IMR-90 (cell line): ENCODE measurements at places on chromosomes 5 and 9. TPM values are rescaled to one million over a fixed set of nuclear protein-coding genes. Genes with fewer than 3 reads are reported as not detected.
A peak's percentile ranks its signal among the peaks of the same experiment; 100 is the strongest.

- DNase-seq: no peak
Measured at GRCh38 chr9:137575364-137575715, 3.4 kb downstream of the DPH7 start.

GRCh38 chr5:17831279-17831678 lies 197.0 kb downstream of the TAF11L14 start:
- DNase-seq: no peak

DNA sequence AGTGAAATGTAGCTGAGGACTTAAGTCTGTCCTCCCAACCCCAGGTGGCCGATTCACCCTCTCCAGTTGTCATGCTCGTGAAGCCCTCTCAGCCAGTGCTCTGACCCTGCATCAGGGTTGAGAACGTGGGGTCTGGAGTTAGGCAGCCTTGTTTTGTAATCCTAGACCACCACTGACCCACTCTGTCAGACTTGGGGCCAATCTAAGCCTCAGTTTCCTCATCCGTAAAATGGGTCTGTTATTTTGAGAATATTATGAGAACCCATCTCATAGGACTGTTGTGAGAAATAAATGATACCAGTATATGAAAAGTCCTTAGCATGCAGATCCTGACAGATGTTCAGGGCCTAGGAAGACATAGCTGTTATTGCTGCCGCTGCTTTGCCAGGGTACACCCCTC lies 37.1 kb downstream of the CYFIP2 start:
- no peak for DNase-seq

DNA sequence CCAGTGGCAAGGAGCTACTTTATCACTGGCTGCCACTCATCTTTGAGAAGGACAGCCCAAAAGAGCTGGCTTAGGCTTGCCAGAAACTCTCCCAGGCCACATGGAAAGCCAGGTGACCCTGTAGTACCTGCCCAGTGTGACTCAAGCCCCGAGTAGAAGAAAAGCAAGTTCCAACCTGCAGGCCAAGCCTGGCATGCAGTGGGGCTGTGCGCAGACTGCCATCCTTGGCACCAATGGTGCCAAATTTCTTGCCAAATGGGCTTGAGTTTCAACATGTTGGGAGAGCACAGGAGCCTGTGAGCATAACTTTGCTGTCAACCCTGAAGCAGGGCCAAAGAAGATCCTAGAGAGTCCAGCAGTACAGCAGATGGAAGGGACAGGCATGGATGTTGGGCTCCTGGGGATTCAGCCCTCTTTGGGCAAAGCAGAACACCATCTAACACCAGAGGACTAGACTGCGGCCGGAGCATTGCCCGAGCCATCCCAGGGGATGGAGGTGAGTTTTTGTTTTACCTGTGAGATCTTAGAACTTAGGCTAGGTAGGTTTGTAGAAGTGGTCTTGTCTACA lies 27.3 kb upstream of the SHB start:
- DNase-seq: no peak

DNA sequence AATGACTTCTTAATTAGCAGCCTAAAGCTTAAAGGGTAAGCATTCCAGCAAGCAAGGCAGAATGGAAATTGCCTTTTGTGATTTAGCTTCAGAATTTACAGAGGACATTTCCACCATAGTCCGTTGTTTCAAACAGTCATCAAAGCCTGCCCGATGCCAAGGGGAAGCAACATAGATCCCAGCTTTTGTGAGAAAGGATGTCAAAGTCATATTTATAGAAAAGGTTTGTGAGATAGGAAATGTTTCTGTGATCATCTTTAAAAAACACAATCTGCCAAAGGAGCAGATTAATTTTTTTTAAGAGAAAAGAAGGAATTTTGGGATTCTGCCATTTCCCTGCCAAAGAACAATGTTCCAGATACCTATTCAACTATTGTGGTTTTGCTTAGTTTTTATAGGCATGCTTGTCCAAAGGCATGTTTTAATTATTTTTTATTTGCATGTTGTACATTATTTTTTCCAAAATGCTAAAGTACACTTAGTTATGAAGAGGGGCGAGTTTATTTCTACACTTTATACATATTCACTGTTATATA lies 346.9 kb downstream of the ZNF608 start:
- no peak for DNase-seq

GRCh38 chr9:98584059-98584458 lies 124.7 kb downstream of the GABBR2 start:
- no peak for DNase-seq

DNA sequence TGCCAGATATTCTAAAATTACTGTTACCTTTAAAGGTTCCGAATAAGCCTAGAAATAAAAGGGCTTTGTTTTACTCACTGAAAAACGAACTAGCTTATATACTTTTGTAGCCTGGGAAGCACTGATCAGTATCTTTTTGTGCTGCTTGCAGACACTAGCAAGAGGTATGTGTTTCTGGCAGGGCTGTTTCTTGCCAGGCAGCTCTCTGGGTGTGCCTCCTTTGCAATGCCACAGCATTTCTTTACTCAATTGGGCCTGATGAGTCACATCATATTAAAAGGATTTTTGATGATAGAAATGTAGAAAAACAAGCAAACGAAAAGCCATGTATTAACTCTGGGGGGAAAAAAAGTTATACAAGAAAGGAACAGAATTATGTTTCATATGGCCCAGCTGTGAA lies 35.6 kb downstream of the CD180 start:
- peak; percentile 57 for DNase-seq

- DNase-seq: no peak
Measured at GRCh38 chr9:94825611-94825958, 99.1 kb downstream of the AOPEP start.

GRCh38 chr5:110753600-110753999 lies 14.8 kb downstream of the SLC25A46 start:
- no peak for DNase-seq

GRCh38 chr5:55691265-55692105 lies 20.6 kb downstream of the SLC38A9 start:
- DNase-seq: peak; percentile 59

The KIF4B gene
- 0.03 TPM in 2 replicates for polyA plus RNA-seq

The CCDC127 gene
- polyA plus RNA-seq: 3.2 TPM in 2 replicates

The HACD4 gene
- 1.5 and 1.9 TPM in 2 replicates for polyA plus RNA-seq

The OCLN gene
- polyA plus RNA-seq: 0.82 and 0.99 TPM in 2 replicates

The TUSC1 gene
- polyA plus RNA-seq: 4.4 and 5.8 TPM in 2 replicates
